ENCODE measurements at places on chromosomes 6 and 20.

DNA sequence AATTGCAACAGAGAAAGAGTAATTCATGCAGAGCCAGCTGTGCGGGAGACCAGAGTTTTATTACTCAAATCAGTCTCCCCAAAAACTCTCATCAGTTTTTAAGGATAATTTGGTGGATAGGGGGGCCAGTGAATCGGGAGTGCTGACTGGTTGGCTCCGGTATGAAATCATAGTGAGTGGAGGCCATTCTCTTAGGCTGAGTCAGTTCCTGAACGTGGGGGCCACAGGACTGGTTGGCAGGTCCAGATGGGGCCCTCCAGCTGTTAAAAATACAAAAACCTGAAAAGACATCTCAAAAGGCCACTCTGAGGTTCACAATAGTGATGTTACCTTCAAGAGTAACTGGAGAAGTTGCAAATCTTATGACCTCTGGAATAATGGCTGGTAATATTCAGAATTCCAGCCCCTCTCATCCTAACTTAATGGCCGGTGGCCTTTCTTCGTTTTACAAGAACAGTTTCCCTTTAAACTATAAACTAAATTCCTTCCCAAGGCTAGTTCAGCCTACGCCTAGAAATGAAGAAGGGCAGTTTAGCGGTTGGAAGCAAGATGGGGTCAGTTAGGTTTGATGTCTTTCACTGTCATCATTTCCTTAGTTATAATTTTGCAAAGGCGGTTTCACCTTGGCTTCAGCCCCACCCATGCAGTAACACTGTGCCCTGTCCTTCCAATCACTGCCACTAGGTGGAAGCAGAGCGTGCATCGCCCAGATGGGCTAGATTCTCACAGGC, 6.8 kb upstream of the MICA start:
- no peak for DNase-seq

DNA sequence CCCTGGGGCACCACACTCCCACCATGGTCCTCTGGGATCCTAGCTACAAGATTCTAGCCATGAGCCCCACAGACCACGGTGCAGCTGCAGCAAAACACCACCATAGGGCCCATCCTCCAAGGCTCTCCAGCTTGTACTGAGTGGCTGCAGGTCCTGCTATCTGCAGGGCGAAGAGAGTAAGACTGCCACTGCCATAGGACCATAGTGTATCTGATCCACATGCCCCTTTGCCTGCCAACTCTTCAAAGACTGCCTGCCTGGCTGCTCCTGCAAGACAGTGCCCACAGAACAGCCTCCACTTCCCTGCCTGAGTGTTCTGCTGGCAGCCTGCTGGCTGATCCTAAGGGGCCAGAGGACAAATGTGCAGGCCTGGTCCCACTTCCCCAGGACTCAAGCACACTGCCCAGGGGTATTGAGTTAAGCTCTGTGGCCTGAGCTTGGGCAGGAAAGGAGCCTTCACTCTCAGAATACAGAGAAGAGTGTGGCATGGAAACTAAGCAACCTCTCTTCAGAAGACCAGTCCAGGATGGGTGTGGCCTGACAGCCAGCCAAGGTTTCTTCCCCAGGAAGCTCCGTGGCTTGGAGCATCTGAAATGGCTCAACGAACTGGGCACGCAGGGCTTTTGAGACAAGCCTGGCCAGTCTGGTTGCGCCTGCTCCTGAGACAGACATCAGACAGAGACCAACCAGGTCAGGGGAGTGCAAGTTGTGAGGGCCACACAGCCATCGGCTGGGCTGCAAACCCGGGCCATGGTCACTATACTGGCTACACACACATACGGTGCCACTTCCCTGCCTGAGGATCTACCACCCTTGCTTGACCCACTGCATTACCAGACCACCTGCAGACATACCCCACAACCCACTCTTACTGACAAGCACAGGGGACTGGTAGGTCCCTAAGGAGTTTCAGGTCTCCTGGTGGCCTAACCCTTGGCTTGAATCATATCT, 54.5 kb downstream of the RNGTT start:
- DNase-seq: no peak

DNA sequence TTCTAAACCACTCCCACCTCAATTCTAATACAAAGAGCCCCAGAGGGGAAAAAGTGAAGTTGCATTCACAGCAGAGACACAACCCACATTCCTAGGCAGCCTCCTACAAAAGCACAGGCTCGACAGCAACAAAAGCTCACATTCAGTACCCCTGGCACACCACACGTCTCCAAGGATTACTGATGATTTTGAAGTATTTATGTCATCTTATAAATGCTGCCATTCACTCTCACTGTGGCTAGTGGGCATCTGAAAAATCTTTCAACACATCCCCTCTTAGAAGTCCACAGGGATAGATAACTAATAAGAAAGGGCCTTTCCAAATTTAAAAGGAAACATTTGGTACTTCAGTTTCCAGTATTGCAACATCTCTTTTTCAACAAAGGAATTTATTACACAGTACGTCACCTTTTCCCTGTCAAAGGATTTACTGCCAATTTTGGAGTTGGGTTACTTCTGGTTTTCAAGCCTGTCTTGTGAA, 146.7 kb downstream of the TASP1 start:
- no peak for DNase-seq

- no peak for DNase-seq
These were observed 59.8 kb downstream of the SHPRH start for GRCh38 chr6:145904391-145904790.

GRCh38 chr6:43749461-43749860, 20.6 kb upstream of the VEGFA start:
- DNase-seq: no peak
